Thyroid gland (tissue), 4 donors: ENCODE measurements at places on chromosomes 6 and 20.

DNA sequence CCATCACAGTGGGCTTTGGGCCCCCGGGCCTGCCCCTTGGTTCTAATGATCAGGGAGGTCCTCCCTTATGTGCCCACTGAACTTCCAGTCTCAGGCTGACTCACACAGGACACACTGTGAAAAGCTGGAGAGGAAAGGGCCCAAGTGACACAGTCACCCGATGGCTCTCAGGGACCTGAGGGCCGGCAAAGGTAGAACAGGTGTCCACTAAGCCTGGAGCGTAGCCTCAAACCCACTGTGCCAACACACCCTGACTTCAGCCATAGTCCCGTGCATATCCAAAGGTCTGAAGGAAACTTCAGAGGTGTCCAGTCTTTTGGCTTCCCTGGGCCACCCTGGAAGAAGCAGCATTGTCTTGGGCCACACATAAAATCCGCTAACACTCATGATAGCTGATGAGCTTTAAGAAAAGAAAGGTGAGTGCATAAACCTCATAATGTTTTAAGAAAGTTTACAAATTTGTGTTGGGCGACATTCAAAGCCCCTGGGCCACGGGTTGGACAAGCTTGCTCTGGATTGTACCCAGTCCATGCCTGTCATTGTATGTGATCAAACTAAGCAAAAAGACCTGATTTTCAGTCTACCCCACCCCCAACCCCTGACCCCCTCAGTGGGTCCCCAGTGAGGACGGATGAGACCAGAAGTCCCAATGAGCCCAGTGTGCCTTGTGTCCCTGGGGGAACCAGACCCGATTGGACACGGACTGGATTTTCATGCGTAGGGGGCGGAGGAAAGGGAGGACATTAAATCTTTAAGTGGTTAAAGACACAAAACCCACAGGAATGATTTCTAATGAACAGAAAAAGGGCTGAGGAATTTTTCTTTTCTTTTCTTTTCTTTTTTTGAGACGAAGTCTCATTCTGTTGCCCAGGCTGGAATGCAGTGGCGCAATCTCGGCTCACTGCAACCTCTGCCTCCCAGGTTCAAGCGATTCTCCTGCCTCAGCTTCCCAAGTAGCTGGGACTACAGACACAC is 6.1 kb downstream of the RAMACL start:
- DNase-seq = no peak

GRCh38 chr6:63563235-63563634 is 9.0 kb upstream of the LOC128125822 start:
- no peak for DNase-seq

- DNase-seq = no peak
These were observed 3.6 kb upstream of the PHF1 start for GRCh38 chr6:33407132-33407718.

GRCh38 chr20:51452091-51452613 is 90.4 kb downstream of the NFATC2 start:
- DNase-seq = no peak

DNA sequence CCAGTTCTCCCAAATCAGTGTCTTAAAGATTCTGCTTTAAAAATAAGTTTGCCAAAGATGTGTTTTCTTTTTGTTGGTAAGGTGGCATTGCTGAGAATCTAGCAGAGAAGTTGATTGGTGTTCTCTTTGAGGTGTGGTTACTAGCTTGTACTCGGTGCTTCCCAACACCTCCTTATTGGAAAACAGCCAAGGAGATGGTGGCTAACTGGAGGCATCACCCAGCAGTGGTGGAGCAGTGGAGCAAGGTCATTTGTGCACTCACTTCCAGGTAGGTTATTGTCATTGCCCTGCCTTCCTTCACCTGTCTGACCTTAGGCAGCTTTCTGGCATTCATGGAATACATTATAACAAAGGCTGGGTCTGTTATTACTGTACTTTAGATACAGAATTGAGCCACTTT is 26.7 kb downstream of the RALGAPB start:
- no peak for DNase-seq

- no peak for DNase-seq
These were observed 97.8 kb downstream of the OTOR start for GRCh38 chr20:16846006-16846405.

- DNase-seq = no peak
These were observed 8.4 kb downstream of the GMDS start for GRCh38 chr6:2237001-2237400.
